Tibial artery (tissue), 4 donors: ENCODE measurements at places on chromosomes 13 and 19.

GRCh38 chr19:3784607-3785450 is 1.4 kb downstream of the MATK start:
- DNase-seq, result no peak

DNA sequence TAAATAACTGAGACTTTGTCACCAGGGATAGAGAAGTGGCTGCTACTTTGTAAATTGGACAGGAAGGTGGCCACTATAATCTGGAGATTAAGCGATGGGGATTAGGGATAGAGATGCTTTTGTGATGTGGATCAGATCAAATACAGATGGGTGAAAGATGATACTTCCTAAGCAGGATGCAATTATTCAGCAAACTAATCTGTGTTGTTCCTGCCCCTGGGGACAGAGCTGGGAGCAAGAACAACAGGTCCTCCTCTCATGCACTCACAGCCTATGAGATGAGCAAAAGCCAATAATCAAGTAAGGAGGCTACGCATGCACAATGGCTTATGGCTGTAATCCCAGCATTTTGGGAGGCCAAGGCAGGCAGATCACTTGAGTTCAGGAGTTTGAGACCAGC is 4.6 kb downstream of the RGL3 start:
- DNase-seq, result no peak

DNA sequence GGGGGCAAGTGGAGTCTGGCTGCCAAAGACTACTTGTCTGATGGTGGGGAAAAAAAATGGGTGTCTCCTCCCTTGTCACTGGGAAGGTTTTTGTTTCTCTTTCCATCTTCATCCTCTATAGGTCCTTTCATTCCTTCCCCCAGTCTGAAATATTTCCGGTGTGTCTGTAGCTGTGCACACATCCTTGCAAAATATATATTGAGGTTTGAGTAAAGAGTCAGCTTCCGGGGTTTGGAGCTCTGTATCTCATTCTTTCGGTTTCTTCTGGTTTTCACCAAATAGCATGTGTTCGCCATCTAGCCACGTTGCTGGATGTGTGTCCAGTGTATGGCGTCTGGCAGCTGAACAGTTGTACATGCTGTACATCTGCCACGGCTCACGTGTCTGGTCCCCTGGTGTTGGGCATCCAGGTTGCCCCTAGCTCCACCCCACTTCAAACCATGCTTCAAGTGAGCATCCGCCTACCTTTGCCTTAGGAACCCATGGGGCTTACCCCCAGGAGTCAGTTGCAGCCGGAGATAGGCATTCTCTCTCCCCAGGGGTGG is 142.2 kb downstream of the SIPA1L3 start:
- no peak for DNase-seq

GRCh38 chr13:31045286-31046081 is 113.0 kb downstream of the TEX26 start:
- peak; percentile 53 for DNase-seq

DNA sequence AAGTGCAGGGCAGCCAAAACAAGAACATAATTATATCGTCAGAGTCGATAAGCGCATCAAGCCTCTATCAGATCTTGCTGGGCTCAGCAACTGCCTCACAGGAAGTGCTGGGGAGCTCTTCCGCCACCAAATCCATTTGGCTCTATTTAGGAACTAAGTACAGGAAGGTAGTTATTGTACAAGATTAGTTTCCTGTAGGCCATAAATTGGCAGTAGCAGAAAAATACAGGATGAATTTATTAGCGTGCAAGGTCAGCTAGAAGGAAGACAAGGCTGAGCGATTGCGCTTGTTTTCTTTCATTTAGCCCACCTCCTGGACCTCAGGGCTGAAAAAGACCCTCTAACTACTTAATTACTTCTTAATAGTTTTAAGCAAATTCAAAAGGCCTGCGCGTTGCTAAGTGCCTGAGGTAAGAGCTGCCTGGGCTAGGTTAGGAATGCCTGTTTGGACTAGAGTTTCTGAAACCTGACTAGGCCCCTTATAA is 118.5 kb downstream of the IRS2 start:
- no peak for DNase-seq

DNA sequence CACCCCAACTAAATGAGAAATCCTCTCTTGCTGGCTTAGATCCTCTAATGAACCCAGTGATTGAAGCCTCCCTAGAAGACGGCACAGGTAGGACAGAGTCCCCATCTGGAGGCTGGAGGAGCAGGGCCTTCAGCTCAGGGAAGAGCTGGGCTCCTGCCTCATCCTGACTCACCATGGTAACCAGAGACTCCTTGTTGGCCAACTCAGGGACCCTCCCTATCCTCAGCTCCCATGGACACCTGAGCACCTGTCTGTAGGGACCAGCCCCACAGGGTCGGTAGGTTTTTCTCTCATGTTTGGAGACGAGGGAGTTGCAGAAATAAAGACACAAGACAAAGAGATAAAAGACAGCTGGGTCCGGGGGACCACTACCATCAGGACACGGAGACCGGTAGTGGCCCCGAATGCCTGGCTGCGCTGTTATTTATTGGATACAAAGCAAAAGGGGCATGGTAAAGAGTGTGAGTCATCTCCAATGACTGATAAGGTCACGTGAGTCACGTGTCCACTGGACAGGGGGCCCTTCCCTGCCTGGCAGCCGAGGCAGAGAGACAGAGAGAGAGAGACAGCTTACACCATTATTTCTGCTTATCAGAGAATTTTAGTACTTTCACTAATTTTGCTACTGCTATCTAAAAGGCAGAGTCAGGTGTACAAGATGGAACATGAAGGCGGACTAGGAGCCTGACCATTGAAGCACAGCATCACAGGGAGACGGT is 26.6 kb downstream of the SIGLEC7 start:
- DNase-seq, result no peak

- no peak for DNase-seq
These were observed 5.8 kb downstream of the AMER2 start for GRCh38 chr13:25166306-25166705.

- no peak for DNase-seq
These were observed 33.8 kb upstream of the LRCH1 start for GRCh38 chr13:46519182-46519581.

DNA sequence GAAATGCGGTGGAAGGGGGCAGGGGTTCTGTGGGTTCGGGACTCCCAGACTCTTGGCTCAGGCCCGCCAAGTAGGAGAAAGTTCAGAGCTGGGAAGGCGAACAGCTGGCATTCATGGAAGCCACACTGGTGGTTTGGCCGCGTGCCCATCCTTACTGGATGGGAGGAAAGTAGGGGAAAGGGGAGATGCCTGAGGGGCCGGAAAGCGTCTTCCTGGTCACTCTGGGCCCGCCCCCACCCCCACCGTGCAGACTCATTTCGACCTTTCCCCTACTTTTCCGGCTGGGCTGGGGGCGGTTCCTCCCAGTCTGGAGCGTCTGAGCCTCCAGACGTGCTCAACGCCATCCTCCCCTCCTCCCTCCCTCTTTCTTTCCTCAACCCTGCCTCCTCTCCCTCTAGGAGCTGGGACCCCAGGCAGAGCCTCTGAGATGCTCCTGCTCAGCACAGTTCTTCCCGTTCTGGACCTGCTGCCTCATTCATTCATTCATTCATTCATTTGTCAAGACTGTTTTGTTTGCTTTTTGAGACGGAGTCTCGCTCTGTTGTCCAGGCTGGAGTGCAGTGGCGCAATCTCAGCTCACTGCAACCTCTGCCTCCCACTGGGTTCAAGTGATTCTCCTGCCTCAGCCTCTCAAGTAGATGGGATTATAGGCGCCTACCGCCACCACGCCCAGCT is 3.5 kb downstream of the ANGPTL4 start:
- DNase-seq, result peak; percentile 73

- DNase-seq, result no peak
These were observed 102.3 kb downstream of the STOML3 start for GRCh38 chr13:38888309-38888708.

DNA sequence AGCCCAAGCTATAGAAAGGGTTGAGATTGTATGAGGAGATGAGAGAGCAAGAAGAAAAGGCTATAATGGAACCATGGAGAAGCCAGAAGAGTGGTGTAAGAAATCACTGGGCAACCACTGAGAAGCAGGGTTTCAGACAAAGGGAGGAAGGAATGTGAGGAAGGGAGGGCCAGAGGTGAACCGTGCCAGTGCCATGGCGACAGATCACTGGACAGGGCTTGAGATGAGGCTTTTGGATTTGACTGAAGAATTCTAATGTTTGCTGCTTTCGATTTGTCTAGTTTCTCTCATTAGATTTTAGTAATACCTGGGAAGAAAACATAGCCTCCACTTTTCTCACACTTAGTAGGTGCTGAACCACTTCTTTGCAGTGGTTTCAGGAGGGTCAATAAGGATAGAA is 6.3 kb upstream of the GPR183 start:
- no peak for DNase-seq

- no peak for DNase-seq
These were observed 21.2 kb downstream of the ZNF787 start for GRCh38 chr19:56099638-56100539.
